ENCODE measurements at places on chromosomes 12 and 14. TPM values are rescaled to one million over a fixed set of nuclear protein-coding genes. Genes with fewer than 3 reads are reported as not detected.

Gene COL2A1
- 446 TPM for total RNA-seq

Gene SYNDIG1L
- total RNA-seq = 0.34 TPM

Gene RNASE2
- not detected for total RNA-seq

Gene PPP4R4
- total RNA-seq = 13.5 TPM

Gene CHGA
- total RNA-seq = 1,495 TPM

Gene BICDL1
- 11.7 TPM for total RNA-seq

Gene ARPC3
- 184 TPM for total RNA-seq

Gene ANKRD33
- 0.14 TPM for total RNA-seq

Gene OR4N5
- total RNA-seq = not detected

Gene EGLN3
- total RNA-seq = 9.5 TPM

DNA sequence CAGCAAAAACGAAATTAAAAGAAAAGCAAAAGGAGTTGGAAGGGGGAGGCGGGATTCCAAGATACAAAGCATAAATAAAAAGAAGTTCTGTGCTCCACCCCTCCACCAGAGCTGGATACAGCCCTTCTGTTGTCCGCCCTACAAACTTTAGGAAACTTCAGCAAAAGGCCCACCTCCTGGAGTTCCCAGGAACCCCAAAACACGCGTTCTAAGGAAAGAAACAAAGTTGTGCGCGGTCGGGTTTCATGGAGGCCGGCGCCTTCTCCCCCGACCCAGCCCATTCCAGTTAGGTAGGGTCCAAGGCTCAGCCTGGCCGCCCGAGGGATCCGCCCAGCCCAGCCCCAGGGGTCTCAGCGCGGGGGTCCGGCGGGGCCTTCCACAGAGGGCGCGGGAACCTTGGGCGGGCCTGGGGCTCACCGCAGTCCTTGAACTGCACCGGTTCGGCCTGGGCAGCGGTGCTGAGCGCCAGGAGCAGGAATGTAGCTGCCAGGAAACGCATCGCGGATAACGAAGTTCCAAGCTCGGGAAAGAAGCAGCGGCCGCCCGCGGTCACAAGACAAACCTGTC lies at the start of gene NPC2:
TSS of gene NPC2 (minus strand) at position 530 of the 567 bp plus-strand sequence. CDS start at position 499, 31 bp downstream.
- no peaks in the 10 kb centered on the region for H3K27me3 ChIP-seq
- DNase-seq = no peak
- peak within 1 kb of the TSS; percentile 97 for H3K27ac ChIP-seq

DNA sequence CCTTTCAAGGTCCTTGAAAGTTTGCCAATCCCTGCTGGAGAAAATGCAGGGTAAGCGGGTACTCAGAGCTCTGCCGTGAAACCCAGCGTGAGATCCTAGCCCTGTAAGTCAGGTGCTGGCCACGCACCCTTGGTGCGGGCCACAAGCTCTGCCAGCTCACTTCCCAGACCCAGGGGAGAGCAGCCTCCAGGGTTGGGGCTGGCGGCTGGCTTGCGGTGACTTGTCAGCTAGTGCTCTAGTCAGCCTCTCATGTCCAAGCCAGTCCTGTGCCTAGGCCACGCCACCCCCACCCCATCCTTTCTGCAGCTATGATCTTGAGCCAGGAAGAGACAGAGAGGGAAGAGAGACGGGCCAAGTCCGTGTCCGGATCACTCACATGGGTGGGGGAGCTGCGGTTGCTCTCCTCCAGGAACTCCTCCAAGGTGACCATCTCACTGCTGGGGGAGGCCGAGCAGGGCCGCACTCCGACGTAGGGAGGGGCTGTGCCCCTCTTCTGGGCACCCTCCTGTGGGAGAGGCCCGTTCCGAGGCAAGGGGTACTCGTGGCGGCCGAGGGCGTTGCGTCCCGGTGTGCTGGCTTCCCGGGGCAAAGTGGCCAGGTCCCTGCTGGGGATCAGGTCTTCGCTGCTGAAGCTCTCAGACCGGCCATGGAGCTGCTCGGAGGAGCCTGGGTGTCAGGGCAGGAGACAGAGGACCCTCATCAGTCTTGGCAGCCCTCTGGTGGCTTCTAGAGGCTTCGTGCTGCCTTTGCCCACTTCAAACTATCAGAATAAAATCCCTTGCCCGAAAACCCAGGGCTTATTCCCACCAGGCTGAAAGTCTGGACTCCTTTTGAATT lies 33.3 kb upstream of the GPR68 start:
- H3K4me3 ChIP-seq = no peak overlapping the region
- peaks cover 5% of the 10 kb centered on the region for H3K4me1 ChIP-seq
- no peaks in the 10 kb centered on the region for H3K27me3 ChIP-seq
- H3K36me3 ChIP-seq = peaks cover 15% of the 10 kb centered on the region
- H3K27ac ChIP-seq = no peak overlapping the region

GRCh38 chr12:131615326-131616042 lies 95.4 kb upstream of the SFSWAP start:
- H3K36me3 ChIP-seq = no peaks in the 10 kb centered on the region
- no peak overlapping the region for H3K4me3 ChIP-seq
- H3K4me1 ChIP-seq = peaks cover 3% of the 10 kb centered on the region
- H3K27ac ChIP-seq = no peak overlapping the region

DNA sequence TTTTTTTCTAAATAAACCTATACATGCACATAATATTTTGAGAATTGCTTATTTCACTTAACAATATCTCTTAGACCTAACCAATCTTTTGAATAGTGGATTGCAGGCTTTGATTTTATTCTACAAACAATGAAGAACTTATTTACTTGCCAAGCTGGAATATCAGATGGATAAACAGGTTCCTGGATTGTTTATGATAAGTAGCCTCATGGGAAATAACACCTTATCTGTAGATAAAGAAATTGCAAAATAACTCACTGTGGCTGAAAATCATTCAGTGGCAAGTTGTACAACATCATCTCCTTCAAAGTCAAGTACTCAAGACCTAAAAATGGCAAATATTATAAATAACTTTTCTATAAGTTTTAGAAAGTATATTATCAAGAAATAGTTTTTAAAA lies 335.4 kb upstream of the ATP2B1 start:
- no peaks in the 10 kb centered on the region for H3K27me3 ChIP-seq
- no peaks in the 10 kb centered on the region for H3K4me1 ChIP-seq
- H3K36me3 ChIP-seq = no peaks in the 10 kb centered on the region
- no peak for DNase-seq
- H3K4me3 ChIP-seq = no peak overlapping the region

DNA sequence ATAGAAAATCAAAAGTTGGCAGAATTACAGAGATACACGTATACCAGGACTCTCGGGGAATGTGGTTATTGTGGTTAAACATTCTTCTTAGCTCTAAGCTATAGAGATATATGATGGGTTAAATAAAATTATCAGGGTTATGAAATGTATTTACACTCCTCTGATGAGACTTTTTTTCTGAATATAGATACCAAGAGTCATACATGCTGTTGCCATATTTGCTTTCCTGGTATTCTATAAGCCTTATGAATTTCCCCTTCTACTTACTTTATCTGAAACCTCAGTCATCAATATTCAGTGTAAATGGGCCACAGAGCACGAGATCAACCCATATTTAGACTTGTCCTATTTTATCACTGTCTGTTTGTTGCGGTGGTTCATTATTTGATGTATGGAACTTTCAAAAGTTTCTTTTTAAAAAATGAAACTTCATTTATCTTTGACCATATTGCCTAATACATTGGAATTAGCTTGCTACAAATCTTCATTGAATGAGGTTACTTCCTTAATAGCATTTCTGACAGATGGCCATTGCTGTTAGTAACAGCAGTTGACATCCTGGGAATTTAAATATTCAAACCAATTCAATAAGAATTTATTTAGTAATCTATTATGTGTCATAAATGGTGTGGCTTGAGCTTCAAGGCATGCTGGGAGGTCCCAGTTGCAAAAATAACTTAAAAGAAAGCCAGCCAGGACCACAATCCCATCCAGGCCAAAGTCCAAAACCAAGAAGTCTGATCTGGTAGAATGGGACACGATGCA lies 393.5 kb downstream of the PCNX1 start:
- H3K36me3 ChIP-seq = no peaks in the 10 kb centered on the region
- no peaks in the 10 kb centered on the region for H3K27me3 ChIP-seq
- H3K27ac ChIP-seq = no peak overlapping the region
- H3K4me1 ChIP-seq = no peaks in the 10 kb centered on the region
- H3K4me3 ChIP-seq = no peak overlapping the region

DNA sequence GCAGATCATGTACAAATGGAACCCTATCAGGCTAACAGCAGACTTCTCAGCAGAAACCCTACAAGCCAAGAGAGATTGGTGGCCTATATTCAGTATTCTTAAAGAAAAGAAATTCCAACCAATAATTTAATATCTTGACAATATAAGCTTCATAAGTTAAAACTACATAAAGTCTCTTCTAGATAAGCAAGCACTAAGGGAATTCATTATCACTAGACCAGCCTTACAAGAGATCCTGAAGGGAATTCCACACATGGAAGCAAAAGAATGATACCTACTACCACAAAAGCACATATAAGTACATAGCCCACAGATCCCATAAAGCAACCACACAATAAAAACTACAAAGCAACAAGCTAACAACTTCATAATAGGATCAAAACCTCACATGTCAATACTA lies 60.4 kb upstream of the SCAF11 start:
- H3K4me3 ChIP-seq = no peak overlapping the region
- H3K27ac ChIP-seq = no peak overlapping the region

DNA sequence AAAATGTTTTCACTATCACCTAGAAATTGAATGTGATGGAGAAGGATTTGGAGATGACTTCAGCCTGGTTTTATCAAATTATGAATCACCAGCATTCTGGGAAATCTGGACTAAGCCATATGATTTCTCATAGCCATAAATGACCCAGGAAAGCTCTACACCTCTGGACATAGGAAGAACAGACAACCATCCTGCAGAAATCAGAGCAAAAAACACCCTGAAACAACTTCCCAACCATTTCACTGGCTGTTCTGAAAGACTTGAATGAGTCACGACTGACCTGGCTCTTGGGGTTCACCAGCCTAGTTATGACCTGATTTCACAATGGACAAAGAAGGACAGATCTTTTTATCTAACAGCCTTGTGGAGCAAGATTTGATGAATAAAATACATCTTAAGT lies 123.8 kb downstream of the KCNH5 start:
- no peaks in the 10 kb centered on the region for H3K27me3 ChIP-seq
- no peak for DNase-seq
- no peak overlapping the region for H3K4me3 ChIP-seq
- H3K36me3 ChIP-seq = peaks cover 2% of the 10 kb centered on the region
- H3K4me1 ChIP-seq = peaks cover 12% of the 10 kb centered on the region
- no peak overlapping the region for H3K27ac ChIP-seq

GRCh38 chr12:43852744-43853143 lies 16.9 kb downstream of the TMEM117 start:
- peaks cover 6% of the 10 kb centered on the region for H3K4me1 ChIP-seq
- H3K4me3 ChIP-seq = no peak overlapping the region
- H3K36me3 ChIP-seq = peaks cover 12% of the 10 kb centered on the region
- no peaks in the 10 kb centered on the region for H3K27me3 ChIP-seq

DNA sequence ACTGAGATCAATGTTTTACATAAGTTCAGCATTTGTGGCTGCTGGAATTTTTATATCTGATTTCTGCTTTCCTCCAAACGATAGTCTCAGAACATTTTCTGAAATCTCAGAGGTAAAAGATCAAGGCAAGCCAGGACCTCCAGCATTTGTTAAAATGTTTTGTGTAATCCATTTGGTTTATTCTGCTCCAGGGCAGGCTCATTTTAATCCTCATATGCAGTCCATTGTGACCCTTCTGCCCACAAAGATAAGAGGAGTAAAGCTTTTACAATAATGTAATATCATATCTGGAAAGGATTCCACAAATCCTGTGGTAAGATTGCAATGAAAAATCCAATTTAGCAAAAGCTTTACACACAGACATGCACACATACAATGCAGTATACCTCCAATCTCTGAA lies 55.3 kb upstream of the KCNH5 start:
- no peak for DNase-seq
- no peaks in the 10 kb centered on the region for H3K27me3 ChIP-seq
- H3K27ac ChIP-seq = no peak overlapping the region
- H3K4me1 ChIP-seq = no peaks in the 10 kb centered on the region
- no peak overlapping the region for H3K4me3 ChIP-seq

DNA sequence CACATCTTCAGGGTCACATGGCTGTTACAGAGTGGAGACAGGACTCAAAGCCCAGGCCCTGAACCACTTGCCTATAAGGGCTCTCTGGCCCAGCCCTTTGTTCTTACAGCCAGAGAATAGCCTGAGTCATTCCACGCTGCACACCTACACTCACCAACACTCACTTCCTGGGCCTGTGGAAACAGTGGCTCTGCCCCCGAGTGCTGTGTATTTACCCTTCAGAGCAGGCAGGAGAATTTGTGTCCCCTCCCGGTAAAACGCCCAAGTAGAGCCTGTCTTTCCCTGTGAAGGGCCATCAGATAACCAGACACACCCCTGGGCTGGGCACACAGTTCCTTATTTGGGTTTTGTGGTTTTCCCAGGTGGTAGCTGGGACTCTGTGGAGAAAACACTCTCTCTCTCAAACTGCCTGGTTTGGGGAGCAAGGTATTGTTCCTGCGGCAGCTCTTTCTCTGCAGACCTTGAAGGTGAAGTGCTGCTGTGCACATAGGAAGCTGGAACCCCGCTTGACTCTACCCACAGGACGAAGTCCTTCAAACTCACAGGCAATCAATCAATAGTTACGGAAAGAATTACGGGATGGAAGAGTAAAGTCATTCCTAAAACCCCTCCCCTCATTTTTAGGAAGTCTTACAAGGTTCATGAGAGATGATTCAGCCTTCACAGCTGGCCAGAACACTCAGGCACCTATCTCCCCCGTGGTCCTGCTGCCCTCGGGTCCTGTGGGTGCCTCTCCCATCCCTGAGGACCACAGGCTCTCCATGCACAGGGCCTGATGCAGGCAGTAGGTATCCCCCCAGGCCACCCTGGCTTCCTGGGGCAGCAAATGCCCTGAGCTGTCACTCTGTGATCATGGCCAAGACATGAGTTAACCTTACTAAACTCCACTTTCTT lies 20.3 kb downstream of the FIGNL2 start:
- H3K4me1 ChIP-seq = peaks cover 25% of the 10 kb centered on the region
- DNase-seq = no peak
- no peaks in the 10 kb centered on the region for H3K27me3 ChIP-seq
- peak overlapping the region; percentile 53 for H3K27ac ChIP-seq

- H3K27me3 ChIP-seq = no peaks in the 10 kb centered on the region
- no peak overlapping the region for H3K4me3 ChIP-seq
- no peak for DNase-seq
- no peak overlapping the region for H3K27ac ChIP-seq
These were observed 7.4 kb upstream of the LLPH start for GRCh38 chr12:66137937-66138336.

GRCh38 chr12:123142518-123142840 lies 8.4 kb downstream of the PITPNM2 start:
- peaks cover 24% of the 10 kb centered on the region for H3K27me3 ChIP-seq
- H3K4me3 ChIP-seq = no peak overlapping the region
- no peaks in the 10 kb centered on the region for H3K36me3 ChIP-seq

- no peak overlapping the region for H3K4me3 ChIP-seq
- H3K4me1 ChIP-seq = no peaks in the 10 kb centered on the region
- H3K27me3 ChIP-seq = peaks cover 27% of the 10 kb centered on the region
- H3K36me3 ChIP-seq = no peaks in the 10 kb centered on the region
These were observed 1180.6 kb downstream of the VRK1 start for GRCh38 chr14:97977651-97978261.

DNA sequence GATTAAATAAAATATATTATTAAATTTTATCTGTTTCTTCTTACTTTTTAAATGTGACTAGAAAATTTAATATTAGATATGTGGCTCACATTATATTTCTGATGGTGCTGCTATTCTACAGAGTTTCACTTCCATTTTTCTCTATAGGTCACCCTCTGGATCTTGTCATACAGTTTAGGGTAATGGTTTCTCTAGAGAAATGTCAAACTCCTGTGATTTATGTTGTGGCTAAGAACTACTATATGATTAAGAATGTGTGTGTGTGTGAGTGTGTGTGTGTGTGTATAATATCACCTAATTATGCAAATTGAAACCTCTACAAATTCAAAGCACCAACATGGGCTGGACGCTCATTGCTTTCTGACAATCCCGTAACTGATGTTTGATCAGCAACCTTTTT lies 325.9 kb downstream of the ADAMTS20 start:
- DNase-seq = no peak
- H3K27ac ChIP-seq = no peak overlapping the region
- H3K4me3 ChIP-seq = no peak overlapping the region
- no peaks in the 10 kb centered on the region for H3K27me3 ChIP-seq
- H3K36me3 ChIP-seq = peaks cover 2% of the 10 kb centered on the region
